Hindlimb muscle (tissue), 1 donor: ENCODE measurements at places on chromosomes 4 and X. TPM values are rescaled to one million over a fixed set of nuclear protein-coding genes. Genes with fewer than 3 reads are reported as not detected.

NXF2B gene
- polyA plus RNA-seq, result not detected

KDR gene
- 49.7 TPM for polyA plus RNA-seq

PPBP gene
- polyA plus RNA-seq, result 3.5 TPM

WFS1 gene
- 22.9 TPM for polyA plus RNA-seq

HPRT1 gene
- polyA plus RNA-seq, result 19.0 TPM

TEX13D gene
- not detected for polyA plus RNA-seq

GLRB gene
- polyA plus RNA-seq, result 6.5 TPM

SPANXN4 gene
- not detected for polyA plus RNA-seq

ANOS1 gene
- 16.8 TPM for polyA plus RNA-seq

SNCA gene
- 9.6 TPM for polyA plus RNA-seq

SLC16A2 gene
- polyA plus RNA-seq, result 63.1 TPM

RAB40A gene
- polyA plus RNA-seq, result 0.89 TPM

CT47C1 gene
- not detected for polyA plus RNA-seq

NXF3 gene
- not detected for polyA plus RNA-seq

ARHGEF38 gene
- not detected for polyA plus RNA-seq

GPM6B gene
- polyA plus RNA-seq, result 18.1 TPM

SSX1 gene
- polyA plus RNA-seq, result not detected

LIMCH1 gene
- polyA plus RNA-seq, result 122 TPM

NDUFB11 gene
- 116 TPM for polyA plus RNA-seq

PRR32 gene
- 106 TPM for polyA plus RNA-seq

KLHL4 gene
- polyA plus RNA-seq, result 9.4 TPM

CNGA1 gene
- polyA plus RNA-seq, result 0.23 TPM

ASMT gene
- polyA plus RNA-seq, result 0.19 TPM

PAGE2 gene
- polyA plus RNA-seq, result not detected

FGFBP1 gene
- polyA plus RNA-seq, result not detected

MAGEA11 gene
- not detected for polyA plus RNA-seq

CHST7 gene
- 6.2 TPM for polyA plus RNA-seq

TEC gene
- polyA plus RNA-seq, result 0.49 TPM

RGN gene
- 2.4 TPM for polyA plus RNA-seq

GLRA2 gene
- polyA plus RNA-seq, result not detected

PRKG2 gene
- 0.40 TPM for polyA plus RNA-seq

CTAG1A gene
- polyA plus RNA-seq, result not detected

LRAT gene
- polyA plus RNA-seq, result 0.53 TPM

NIPAL1 gene
- 3.1 TPM for polyA plus RNA-seq

RENBP gene
- 5.1 TPM for polyA plus RNA-seq

ENPEP gene
- 18.1 TPM for polyA plus RNA-seq

TMEM154 gene
- polyA plus RNA-seq, result 0.83 TPM

MSANTD1 gene
- 1.0 TPM for polyA plus RNA-seq

TSPYL2 gene
- 14.4 TPM for polyA plus RNA-seq

ERCC6L gene
- 1.6 TPM for polyA plus RNA-seq

RHOXF1 gene
- polyA plus RNA-seq, result 0.35 TPM

POLN gene
- 3.1 TPM for polyA plus RNA-seq

PPEF2 gene
- 0.06 TPM for polyA plus RNA-seq
